NCI-H1105 (cell line): ENCODE measurements at places on chromosomes 7 and 10.

- DNase-seq, result no peak
Observed at GRCh38 chr7:159032322-159032721, 112.3 kb downstream of the VIPR2 start.

- DNase-seq, result no peak
Observed at GRCh38 chr10:108410236-108410635, 1245.7 kb upstream of the SORCS1 start.

DNA sequence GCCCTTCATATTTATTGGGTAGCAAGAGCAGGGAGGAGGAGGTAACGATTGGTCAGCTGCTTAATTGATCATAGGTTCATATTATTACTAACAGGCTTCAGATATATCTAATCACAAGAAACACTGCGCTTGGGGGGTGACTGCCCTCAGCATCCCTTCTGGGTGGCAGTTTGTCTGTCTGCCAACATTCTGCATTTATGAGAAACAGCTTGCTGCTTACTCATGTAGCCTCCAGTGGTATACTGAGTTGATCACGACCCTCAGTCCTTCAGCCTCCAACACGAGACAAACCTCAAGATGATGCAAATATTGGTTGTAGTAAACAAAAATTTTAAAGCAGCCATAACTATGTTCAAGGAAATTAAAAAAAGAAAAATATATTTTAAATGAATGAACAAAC is 657.8 kb upstream of the PHF14 start:
- DNase-seq, result no peak

DNA sequence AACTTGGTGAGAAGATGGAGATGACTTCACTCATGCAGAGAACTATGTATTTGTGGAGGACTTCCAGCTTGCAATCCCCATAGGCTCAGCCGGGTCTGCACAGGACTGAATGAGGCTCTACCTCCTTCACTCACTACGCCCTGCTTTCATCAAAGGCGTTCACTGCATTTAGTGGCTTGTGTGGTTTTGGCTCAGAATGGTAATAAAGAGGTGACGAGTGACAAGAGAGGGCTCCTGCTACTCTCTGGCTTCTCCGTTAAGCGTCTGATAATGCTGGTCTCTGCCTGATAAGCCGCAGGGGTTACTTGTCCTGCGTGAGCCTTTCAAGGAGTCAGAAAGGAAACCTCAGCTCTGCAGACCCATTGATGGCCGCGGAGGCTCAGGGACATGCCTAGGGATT is 343.4 kb downstream of the PRPF18 start:
- DNase-seq, result no peak

DNA sequence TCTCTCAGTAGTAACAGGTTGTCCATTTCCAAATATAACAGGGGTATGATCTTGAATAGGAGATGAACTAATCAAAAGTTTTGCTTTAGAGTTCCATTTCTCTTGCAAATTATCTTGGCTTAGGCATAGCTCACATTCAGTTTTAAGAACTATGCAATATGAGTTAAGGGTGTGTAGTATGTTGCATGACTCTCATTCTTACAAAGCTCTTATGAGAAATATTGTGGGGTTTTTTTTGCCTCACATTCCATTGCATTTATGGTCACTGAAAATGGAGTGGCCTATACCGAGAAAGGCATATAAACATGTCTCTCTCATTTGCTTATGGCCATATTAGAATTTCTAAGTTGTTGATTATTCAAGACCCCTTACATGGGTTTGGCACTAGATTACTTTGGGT is 48.5 kb upstream of the LAMB1 start:
- no peak for DNase-seq

- DNase-seq, result peak; percentile 64
Observed at GRCh38 chr7:149872419-149873073, 1.2 kb upstream of the ATP6V0E2 start.

DNA sequence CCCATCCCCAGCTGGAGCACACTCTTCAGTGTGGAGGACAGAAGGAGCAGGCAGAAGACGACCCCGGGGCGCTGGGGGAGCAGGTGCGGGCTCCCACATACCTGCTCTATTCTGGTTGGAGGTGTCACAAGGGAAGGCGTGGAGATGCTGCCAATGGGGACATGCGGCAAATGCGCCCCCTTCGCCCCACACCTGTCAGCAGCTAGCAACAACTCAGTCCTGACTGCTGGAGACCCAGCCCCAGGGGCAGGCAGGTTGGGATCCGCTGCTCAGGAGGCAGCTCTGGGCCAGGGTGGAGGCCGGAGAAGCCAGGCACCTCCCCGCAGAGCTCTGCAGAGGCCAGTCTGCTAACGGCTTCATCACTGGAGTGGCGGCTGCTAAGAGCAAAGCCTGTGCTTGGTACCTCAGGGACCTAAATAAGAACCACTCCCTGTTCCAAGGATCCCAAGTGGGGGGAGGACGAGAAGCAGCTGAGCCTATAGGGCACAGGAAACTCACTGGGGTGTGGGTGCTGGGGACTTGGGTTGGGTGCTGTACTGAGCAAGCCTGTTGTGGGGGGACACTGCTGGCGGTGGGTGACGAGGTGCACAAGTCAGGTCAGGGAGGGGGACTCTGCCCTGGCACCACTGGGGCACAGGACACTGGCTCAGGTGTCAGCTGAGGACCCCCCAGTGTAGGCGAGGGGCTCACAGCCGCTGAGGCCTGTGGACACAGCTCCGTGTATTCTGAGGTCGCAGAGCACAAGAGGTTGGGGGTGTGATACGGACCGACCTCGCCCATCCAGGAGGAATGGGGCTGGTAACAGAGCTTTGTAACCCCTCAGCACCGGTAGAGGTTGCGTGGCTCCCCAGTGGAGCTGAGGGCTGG is 19.2 kb upstream of the GPR146 start:
- no peak for DNase-seq

GRCh38 chr10:119206603-119207365 is 587 bp upstream of the GRK5 start:
- DNase-seq, result peak; percentile 41

DNA sequence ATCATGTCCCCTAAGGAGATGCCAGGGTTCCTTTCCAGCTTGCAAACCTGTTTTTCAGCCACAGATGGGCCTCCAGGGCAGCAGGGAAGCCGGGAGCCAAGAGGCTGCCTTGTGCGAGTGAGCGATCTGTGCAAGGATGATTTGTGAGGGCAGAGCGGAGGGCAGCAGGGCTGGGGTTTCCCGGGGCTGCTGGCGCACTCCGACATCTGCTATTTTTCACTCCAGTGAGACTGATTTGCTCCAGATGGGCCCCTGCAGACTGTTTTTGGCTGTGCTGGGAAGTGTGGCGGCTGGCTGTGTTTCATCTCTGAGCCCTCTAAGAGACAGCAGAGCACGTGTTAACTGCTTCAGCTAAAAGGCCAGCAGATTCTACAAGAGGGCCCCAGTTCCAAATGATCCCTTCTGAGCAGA is 466.2 kb downstream of the TYW1 start:
- DNase-seq, result no peak

GRCh38 chr7:12357508-12357907 is 46.2 kb downstream of the VWDE start:
- no peak for DNase-seq

DNA sequence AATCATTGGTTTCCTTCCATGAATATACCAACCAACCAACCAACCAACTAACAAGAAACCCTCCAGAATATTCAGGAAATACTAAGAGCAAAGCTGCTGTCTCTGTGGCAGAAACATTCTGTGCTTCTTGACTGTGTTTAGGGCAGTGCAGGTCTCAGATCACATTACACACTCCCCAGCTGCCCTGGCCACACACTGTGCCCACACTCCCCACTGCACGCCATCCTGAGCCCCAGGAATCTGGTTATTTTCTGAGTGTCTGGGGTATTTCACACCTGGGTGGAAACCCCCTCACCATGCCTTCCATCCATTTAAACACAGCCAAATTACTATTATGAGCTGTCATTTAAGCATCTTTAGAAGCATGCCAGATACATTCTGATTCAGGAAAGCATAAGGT is 183.7 kb upstream of the ANK3 start:
- no peak for DNase-seq

DNA sequence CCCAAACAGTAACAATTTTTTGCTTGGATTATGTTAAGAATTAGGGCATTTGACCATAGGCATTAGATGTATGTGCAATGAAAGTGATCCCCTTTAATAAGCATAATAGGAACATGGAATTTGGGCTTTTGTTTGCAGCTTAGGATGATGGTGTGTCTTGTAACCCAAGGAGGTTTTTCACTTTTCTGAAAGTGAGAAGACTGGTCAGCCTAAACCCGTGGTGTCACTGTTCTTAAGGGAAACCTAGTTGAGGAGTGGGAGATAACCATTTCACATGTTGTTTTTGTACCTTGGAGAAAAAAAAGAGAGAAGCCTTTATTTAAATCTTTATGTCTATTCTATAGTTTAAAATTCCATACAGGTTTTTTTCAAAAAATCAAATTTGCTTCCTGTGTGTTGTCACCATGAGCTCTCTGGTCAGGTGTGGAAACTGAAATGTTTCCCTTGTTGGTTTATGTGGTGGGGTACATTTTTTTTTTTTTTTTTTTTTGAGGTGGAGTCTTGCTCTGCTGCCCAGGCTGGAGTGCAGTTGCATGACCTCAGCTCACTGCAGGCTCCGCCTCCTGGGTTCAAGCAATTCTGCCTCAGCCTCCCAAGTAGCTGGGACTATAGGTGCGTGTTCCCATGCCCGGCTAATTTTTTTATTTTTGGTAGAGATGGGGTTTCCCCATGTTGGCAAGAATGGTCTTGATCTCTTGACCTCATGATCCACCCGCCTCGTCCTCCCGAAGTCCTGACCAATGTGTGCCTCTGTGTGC is 7.7 kb downstream of the CCM2 start:
- DNase-seq, result no peak

DNA sequence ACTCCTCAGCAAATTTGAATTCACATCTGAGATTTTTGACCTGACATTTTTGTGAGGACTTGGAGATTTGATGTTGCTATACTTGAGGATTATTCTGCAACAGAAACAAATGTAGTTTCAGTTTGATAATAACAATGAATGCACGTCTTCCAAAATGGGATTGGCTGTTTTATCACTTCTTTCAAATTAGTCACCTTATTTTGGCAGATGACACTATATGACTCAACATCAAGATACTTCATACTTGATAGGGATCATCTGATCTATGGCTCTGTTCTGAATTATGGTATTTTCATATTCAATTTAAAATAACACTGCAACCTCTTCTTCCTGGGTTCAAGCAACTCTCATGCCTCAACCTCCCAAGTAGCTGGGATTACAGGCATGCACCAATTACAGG is 24.2 kb downstream of the ARL5B start:
- no peak for DNase-seq

- no peak for DNase-seq
Observed at GRCh38 chr10:6388261-6388893, 185.6 kb downstream of the PFKFB3 start.

DNA sequence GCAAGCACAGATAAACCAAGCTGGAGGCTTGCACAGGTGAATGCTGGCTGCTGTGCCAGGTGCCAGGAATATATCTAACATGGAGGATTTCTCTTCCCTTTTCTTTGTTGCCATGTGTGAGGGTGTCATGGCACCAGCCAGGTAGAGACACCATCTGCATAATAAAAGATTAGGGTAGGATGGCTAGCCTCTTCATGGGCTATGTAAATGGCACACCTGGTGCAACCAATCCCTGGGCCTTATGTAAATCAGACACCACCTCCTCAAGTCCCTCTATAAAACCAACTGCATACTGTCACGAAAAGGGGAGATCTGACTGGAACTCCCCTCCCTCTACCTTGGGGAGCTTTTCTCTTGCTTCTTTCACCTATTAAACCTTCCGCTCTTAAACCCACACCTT is 322.5 kb upstream of the POM121L12 start:
- DNase-seq, result no peak

DNA sequence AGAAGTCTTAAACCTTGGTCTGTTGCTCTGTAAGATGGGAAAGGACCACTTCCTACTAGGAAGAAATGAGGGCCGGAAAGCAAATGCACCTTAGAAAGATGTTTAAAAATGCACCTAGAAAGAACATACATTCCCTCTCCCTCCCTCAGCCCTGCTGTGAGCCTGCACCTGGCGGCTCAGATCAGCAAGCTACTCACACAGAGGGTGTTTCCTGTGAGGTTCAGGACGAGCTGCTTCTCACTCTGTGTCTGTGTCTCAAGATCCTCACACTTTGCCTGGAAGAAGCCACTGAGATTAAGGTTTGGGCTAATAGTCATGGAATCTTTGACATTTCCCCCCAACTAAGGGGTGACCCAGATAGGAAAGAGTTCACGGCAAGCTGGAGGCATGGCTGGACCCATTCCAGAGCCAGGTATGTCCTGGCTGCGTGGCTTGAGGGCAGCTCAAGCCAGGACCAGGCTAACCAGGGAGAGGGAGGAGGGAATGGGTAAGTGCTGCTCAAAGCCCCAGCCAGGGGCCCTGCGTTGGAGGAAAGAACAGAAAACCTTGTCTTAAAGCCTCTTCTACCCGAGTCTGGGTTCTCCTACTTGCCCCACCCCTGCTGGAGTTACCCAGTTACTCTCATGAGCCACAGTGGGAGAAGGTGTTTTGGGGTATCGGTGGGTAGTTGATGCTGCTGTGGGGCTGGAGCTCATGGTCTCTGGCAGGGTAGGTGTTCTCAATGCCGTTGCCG is 47.5 kb downstream of the PODXL start:
- DNase-seq, result no peak

DNA sequence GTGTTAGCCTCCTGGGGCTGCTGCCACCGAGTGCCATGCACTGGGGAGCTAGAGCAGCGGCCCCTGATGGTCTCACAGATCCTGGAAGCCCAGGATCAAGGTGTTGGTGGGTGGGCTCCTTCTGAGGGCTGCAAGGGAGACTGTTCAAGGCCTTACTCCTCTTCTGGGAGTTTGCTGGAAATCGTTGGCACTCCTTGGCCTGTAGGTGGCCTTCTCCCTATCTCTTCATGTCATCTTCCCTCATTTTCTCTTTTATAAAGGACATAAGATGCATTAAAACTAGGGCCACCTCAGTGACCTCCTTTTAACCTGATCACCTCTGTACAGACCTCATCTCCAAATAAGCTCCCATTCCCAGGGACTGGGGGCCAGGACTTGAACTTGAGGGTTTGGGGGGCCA is 27.0 kb upstream of the ZNF862 start:
- DNase-seq, result no peak

- no peak for DNase-seq
Observed at GRCh38 chr10:130480491-130480890, 344.3 kb downstream of the GLRX3 start.

DNA sequence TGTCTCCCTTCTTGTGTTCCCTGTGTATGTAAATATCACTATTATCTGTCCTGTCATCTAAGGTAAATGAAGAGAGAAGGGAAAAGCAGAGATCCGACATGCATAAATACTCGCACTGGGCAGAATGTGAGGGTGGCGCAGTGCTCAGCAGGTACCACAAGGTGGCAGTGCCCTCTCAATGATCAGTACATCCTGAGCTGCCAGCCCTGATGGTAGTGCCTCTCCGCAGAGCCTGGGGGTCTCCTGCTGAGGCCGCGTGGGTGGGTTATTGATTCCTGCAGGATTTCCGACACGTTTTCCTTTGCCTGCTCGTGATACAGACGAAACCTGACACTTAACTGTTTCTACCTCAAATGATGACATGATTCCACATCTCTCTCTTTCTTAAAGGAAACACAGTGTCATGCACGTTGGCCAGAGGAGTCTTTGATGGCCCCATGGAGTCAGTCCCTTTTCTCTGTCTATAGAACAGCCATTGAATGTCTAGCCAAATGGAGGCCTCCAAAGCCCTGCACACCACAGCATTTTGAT is 19.8 kb downstream of the RGR start:
- DNase-seq, result peak; percentile 58

GRCh38 chr7:134311807-134312206 is 4.9 kb downstream of the SLC35B4 start:
- no peak for DNase-seq

- DNase-seq, result no peak
Observed at GRCh38 chr10:119112056-119112455, 8.1 kb downstream of the DENND10 start.
